ENCODE measurements at places on chromosomes 13 and 19. TPM values are rescaled to one million over a fixed set of nuclear protein-coding genes. Genes with fewer than 3 reads are reported as not detected.

Gene ZNF793
- total RNA-seq = 3.3 TPM

Gene FAM124A
- total RNA-seq = 0.55 TPM

GRCh38 chr13:59318320-59318930 lies 845.3 kb downstream of the DIAPH3 start:
- peak; percentile 21 for DNase-seq

DNA sequence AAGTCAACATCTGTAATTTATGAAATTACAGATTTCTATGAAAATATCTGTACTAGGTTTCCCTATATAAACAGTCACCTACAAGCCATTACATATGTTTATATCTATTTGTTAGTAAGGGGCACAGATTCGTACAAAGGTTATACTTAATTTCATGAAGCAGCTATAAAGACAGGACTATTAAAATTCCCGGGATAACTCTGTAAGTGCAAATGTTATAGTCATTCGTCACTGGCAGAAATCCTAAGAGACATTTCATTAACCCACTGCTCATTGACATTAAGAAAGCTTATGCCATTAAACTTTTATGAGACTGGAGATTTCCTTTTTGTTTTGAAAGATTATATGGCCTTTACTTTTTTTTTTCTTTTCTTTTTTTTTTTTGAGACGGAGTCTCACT lies 122.9 kb downstream of the MYO16 start:
- no peak for DNase-seq

GRCh38 chr13:58573743-58574142 lies 942.2 kb downstream of the PCDH17 start:
- no peak for DNase-seq

DNA sequence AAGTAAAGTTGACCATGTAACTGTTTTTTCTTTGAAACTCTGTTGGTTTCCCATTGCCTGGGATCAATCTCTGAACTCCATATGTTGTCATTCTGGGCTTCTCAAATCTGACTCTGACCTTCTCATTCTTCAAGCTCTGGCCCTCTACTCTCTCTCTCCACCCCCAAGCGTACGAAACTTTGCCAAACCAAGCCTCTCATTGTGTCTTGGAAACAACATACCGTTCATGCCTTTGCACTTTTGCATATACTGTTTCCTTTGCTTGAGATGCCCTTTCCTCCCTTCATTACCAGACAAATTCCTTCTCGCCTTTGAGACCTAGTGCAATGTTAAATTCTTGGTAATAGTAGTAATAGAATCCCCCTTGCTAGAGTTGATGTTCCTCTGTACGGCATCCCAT lies 113.7 kb downstream of the OLFM4 start:
- DNase-seq = no peak
